ENCODE measurements at places on chromosomes 1 and 21.

- H3K36me3 ChIP-seq = no peaks in the 10 kb centered on the region
- no peak overlapping the region for H3K27ac ChIP-seq
- DNase-seq = no peak
- H3K27me3 ChIP-seq = no peaks in the 10 kb centered on the region
- no peak overlapping the region for H3K4me3 ChIP-seq
Measured at GRCh38 chr1:93976711-93977597, 67.7 kb upstream of the GCLM start.

DNA sequence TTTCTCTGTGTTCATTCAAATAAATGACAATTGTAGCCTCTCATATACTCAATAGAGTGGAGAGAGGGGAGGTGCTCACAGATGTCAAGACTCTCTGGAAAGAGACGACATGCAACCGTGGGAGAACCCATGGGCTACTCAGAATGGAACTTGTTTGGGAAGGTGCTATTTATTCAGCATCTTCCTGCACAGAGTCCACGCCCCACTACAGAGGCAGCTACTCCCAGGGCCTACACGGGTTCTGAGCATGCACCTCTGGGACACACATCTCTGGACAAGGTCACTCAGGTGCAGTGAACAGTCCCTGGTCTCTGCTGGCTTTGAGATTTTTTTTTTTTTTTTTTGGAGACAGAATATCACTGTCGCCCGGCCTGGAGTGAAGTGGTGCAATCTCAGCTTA, 64.1 kb downstream of the NID1 start:
- DNase-seq = no peak
- H3K27me3 ChIP-seq = no peaks in the 10 kb centered on the region
- peaks cover 7% of the 10 kb centered on the region for H3K4me1 ChIP-seq

- H3K27ac ChIP-seq = no peak overlapping the region
- no peak overlapping the region for H3K4me3 ChIP-seq
- H3K4me1 ChIP-seq = no peaks in the 10 kb centered on the region
- DNase-seq = no peak
- H3K36me3 ChIP-seq = no peaks in the 10 kb centered on the region
Measured at GRCh38 chr1:207606362-207606755, 38.6 kb upstream of the CR1L start.

DNA sequence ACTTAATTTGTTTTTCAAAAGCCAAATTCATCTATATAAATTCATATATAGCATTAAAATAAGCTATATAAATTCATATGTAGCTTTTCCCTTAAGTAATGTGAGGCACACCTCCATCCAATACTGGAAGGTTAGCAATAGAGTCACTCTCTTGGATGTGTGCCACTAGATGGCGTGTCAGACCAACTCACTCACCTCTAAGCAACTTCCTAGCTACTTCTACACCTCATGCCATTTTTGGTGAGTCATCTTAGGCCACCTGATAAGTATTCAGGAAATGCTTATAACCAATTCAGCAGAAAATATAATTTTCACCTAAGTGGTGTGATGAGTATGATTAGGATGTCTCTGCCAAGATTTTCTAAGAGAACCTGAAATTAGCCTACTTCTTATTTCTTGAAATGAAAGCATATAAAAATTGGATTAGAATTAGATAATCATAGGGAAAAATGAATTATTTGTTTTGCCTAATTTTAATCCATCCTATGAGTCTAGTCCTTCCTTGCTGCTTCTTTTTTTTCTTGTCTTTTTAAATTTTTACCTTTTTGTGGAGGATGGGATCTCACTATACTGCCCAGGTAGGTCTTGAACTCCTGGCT, 34.4 kb upstream of the TADA1 start:
- peak; percentile 62 for DNase-seq
- peaks cover 16% of the 10 kb centered on the region for H3K4me1 ChIP-seq
- H3K27ac ChIP-seq = no peak overlapping the region
- peaks cover 20% of the 10 kb centered on the region for H3K27me3 ChIP-seq
